ENCODE measurements at places on chromosomes 1 and 21.

- peak overlapping the region; percentile 78 for H3K27ac ChIP-seq
- peaks cover 12% of the 10 kb centered on the region for H3K4me1 ChIP-seq
- peak; percentile 56 for DNase-seq
- no peaks in the 10 kb centered on the region for H3K36me3 ChIP-seq
Observed at GRCh38 chr1:41892301-41892781, 26.4 kb downstream of the HIVEP3 start.

- no peak overlapping the region for H3K4me3 ChIP-seq
- no peaks in the 10 kb centered on the region for H3K27me3 ChIP-seq
- H3K36me3 ChIP-seq: no peaks in the 10 kb centered on the region
Observed at GRCh38 chr1:16092923-16093511, 19.6 kb upstream of the FAM131C start.

DNA sequence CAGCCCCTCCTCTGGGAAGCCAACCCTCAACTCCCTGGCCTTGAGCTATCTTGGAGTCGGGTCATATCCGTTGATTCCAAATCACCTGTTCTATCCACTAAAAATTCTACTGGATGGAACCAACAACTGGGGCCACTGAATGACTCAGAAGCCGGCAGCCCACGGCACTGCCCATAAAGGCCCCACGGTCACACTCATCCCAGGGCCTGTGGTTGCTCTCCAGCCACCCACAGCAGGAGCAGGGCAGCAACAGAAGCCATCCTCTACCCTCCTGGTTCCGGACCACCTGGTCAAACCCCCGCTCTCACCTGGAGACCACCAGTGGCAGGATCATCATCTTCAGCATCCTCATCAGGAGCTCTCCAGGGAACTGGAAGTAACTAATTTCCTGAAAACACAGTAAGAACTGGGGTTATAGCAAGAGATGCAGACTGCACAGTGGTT is 8.4 kb downstream of the SLC1A7 start:
- H3K27ac ChIP-seq: no peak overlapping the region
- H3K27me3 ChIP-seq: no peaks in the 10 kb centered on the region
- H3K4me3 ChIP-seq: no peak overlapping the region
- DNase-seq: peak; percentile 10

- no peaks in the 10 kb centered on the region for H3K27me3 ChIP-seq
- DNase-seq: no peak
- no peaks in the 10 kb centered on the region for H3K4me1 ChIP-seq
- H3K36me3 ChIP-seq: no peaks in the 10 kb centered on the region
Observed at GRCh38 chr21:20373031-20373430, 625.2 kb upstream of the NCAM2 start.

GRCh38 chr21:23982546-23982945 is 1624.7 kb downstream of the MRPL39 start:
- H3K36me3 ChIP-seq: no peaks in the 10 kb centered on the region
- DNase-seq: no peak
- H3K4me1 ChIP-seq: no peaks in the 10 kb centered on the region
- no peak overlapping the region for H3K27ac ChIP-seq
- no peaks in the 10 kb centered on the region for H3K27me3 ChIP-seq
- H3K4me3 ChIP-seq: no peak overlapping the region

GRCh38 chr1:1223891-1224290 is 7.9 kb downstream of the SDF4 start:
- no peak overlapping the region for H3K27ac ChIP-seq
- no peak overlapping the region for H3K4me3 ChIP-seq
- peaks cover 82% of the 10 kb centered on the region for H3K36me3 ChIP-seq
- no peaks in the 10 kb centered on the region for H3K4me1 ChIP-seq
- DNase-seq: no peak

GRCh38 chr21:39694750-39695149 is 50.2 kb upstream of the IGSF5 start:
- H3K36me3 ChIP-seq: no peaks in the 10 kb centered on the region
- H3K4me1 ChIP-seq: no peaks in the 10 kb centered on the region
- H3K27me3 ChIP-seq: no peaks in the 10 kb centered on the region
- no peak overlapping the region for H3K4me3 ChIP-seq
- DNase-seq: no peak

- no peak overlapping the region for H3K4me3 ChIP-seq
- DNase-seq: no peak
- no peak overlapping the region for H3K27ac ChIP-seq
- H3K4me1 ChIP-seq: no peaks in the 10 kb centered on the region
Observed at GRCh38 chr1:55007625-55008024, 8.9 kb downstream of the BSND start.

DNA sequence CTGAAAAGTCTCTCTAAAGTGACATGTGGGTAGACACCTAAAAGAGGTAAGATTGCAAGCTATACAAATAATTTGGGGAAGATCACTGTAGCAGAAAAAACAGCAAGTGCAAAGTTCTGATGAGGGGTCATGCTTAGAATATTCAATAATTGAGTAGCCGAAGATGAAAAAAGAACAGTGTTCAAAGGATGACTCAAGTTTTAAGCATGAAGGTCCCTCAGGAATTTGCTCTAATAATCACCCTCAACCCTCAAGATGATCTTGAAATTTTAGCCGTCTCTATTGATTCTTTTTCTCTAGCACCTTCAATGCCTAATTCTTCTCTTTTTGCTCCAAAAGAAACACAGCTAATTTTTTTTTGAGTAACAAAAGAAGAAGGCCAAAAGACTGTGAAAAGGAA is 190.6 kb upstream of the ZNHIT6 start:
- no peak overlapping the region for H3K27ac ChIP-seq
- no peak for DNase-seq
- no peak overlapping the region for H3K4me3 ChIP-seq
- H3K27me3 ChIP-seq: no peaks in the 10 kb centered on the region
- H3K36me3 ChIP-seq: no peaks in the 10 kb centered on the region

DNA sequence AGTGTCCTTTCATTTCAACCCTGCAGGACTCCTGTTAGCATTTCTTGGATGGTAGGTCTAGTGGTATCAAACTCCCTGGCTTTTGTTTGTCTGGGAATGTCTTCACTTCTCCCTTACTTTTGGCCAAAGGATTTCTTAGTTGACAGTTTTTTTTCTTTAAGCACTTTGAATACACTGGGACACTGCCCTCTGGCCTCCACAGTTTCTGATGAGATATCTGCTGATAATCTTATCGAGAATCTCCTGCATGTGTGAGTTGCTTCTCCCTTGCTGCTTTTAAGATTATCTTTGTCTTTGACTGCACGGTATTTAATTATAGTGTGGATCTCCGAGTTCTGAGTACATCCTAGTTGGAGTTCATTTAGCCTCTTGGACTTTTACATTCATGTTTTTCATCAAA is 13.3 kb downstream of the UTS2 start:
- no peak for DNase-seq
- no peak overlapping the region for H3K4me3 ChIP-seq
- no peaks in the 10 kb centered on the region for H3K27me3 ChIP-seq
- no peaks in the 10 kb centered on the region for H3K4me1 ChIP-seq

DNA sequence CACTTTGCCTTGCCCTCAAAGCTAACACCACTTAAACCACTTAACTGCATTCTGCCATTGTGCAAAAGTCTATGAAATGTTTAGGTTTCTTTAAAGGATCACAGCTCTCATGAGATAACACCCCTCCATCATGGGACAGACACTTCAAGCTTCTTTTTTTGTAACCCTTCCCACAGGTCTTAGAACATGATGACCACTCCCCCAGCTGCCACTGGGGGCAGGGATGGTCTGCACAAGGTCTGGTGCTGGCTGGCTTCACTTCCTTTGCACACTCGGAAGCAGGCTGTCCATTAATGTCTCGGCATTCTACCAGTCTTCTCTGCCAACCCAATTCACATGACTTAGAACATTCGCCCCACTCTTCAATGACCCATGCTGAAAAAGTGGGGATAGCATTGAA is 7.7 kb downstream of the ADAMTS1 start:
- peaks cover 5% of the 10 kb centered on the region for H3K4me1 ChIP-seq
- no peak for DNase-seq
- H3K27ac ChIP-seq: no peak overlapping the region
- no peaks in the 10 kb centered on the region for H3K27me3 ChIP-seq

DNA sequence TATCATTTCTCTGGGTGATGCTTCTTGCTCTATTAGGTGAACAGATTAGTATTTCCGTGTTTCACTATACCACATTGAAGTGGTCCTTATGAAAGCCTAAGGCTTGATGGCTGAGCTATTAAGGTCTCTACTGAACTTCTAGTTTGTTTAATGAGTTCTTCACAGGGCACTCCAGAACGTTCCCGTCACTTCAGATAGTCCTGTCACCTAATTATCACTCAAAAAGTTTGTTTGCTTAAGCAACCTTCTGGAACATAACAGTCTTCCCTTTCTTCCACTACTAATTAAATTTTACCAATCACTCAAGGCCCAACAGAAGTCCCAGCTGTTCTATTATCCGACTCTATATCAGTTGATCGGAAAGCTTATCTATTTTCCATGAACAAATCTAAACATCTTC is 104.6 kb upstream of the ZC3H11B start:
- H3K4me3 ChIP-seq: no peak overlapping the region
- H3K36me3 ChIP-seq: no peaks in the 10 kb centered on the region
- no peaks in the 10 kb centered on the region for H3K27me3 ChIP-seq
- no peaks in the 10 kb centered on the region for H3K4me1 ChIP-seq
- H3K27ac ChIP-seq: no peak overlapping the region

All from lung (tissue), 17 donors.